ENCODE measurements at places on chromosomes 2 and 18.

DNA sequence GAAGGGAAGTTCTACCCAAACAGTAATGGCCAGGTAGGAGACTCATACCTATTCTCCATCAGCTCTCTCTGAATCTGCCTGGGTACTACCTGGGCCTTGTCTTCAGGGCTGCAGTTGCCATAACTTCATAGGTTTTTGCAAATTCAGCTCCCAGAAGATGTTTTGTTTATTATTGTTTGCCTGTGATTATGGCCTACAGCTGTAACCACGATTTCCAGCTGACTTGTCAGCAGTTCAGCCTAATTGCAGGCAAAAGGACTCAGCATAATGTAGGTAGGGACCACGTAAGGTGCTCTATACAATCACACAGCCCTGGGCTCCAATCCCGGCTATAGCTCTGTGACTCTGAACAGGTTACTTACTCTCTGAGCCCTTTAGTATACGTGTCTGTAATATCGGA lies 187.0 kb upstream of the FN1 start:
- no peak for DNase-seq

GRCh38 chr2:86441882-86442641 lies 891 bp downstream of the KDM3A start:
- peak; percentile 64 for DNase-seq

DNA sequence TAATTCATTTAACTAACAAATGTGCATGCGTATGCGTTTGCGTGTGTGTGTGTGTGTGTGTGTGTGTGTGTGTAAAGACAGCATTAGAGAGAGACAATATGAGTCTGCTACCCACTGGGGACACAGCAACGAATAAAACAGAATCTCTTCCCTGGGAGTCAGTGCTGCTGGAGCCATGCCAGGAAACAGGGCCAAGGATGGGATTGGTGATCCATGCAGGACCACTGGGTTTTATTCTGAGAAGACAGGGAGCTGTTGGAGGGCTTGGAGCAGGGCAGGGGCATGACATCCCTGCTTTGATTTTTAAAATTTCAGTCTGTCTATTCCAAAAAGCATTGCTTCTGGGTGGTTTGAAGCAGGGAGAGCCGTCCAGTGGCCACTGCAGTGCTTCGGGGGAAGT lies 62.9 kb downstream of the PDCL3 start:
- DNase-seq = no peak

- DNase-seq = no peak
These were observed 119.9 kb upstream of the THUMPD2 start for GRCh38 chr2:39898934-39899333.

GRCh38 chr2:202023198-202023903 lies 10.3 kb upstream of the FZD7 start:
- no peak for DNase-seq

DNA sequence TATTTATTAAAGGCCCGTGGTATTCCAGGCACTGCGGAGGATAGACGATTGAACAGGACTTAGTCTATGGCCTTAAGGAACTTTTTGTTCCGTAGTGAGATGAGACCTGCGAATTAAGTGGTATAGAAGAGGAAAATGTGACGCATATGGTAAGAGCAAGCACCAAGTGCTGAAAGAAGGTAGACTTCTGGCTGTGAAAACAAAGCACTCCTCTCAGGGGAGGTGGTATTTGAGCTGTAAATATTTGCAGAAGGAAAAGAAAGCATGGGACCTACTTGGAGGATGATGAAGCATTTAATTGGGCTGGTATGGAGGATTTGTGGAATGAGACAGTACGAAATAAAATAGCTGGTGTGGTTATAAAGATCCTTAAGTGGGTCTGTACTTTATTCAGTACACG lies 62.5 kb downstream of the GPR39 start:
- no peak for DNase-seq

- no peak for DNase-seq
These were observed 45.7 kb downstream of the HDAC4 start for GRCh38 chr2:239355139-239355538.

DNA sequence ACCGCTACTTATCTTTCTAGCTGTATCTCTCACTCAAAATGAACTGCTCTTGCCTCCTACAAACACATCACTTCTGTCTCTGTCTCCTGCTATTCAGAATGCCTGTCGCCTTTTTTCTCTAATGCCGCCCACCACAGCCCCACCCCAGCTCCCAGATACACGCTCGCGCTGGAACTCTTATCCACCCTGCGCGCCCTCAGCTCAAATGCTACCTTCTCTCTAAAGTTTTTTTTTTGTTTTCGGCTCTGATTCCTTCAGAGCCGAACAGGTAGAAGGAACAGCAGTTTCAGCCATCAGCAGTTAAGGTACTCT lies 3.9 kb upstream of the SOS1 start:
- DNase-seq = no peak

DNA sequence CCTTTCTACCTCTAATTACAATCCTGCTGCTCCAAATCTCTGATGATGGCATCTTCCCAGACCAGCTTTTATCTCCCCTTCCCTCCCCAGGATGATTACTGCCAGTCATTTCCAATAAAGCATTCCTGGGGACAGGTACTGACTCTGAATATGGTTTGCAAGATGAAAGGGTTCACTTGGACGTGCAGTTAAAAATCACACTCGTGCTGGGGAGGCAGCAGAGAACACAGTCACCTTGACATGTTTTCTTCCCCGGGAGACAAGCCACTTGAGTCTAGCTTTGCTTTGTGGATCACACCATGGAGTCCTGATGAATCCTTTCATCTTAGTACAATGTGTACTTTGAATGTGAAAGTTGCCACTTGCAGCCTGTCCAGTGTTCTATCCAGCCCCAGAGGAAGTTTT lies 175.0 kb downstream of the ALPK2 start:
- DNase-seq = no peak

Data from OCI-M1 (cell line).